ENCODE measurements at places on chromosomes 11 and 22.
A peak's percentile ranks its signal among the peaks of the same experiment; 100 is the strongest.

DNA sequence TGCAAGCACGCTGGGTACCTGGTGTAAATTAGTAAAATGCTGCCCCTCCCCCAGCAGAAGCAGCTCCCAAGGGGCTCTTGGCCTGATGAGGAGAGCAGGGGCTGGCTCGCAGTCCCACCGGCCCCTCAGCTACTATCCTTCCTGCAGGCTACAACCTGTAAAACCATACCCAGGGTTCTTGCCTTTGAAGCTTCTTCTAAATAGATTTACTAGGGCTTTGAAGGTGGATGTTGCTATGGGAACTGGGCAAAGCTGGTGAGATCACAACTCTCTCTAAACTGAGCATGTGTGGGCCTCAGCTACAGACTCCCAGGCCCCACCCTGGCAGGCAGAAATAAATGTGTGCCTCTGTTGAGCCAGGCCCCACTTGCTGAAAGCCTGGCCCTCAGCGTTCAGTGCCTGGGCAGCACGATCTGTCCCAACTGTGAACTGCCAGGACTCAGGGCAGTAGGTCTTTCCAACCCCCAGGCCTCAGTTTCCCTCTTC lies 18.5 kb downstream of the CD5 start:
- no peak for DNase-seq

GRCh38 chr11:7275133-7275532 lies 23.4 kb downstream of the SYT9 start:
- no peak for DNase-seq

DNA sequence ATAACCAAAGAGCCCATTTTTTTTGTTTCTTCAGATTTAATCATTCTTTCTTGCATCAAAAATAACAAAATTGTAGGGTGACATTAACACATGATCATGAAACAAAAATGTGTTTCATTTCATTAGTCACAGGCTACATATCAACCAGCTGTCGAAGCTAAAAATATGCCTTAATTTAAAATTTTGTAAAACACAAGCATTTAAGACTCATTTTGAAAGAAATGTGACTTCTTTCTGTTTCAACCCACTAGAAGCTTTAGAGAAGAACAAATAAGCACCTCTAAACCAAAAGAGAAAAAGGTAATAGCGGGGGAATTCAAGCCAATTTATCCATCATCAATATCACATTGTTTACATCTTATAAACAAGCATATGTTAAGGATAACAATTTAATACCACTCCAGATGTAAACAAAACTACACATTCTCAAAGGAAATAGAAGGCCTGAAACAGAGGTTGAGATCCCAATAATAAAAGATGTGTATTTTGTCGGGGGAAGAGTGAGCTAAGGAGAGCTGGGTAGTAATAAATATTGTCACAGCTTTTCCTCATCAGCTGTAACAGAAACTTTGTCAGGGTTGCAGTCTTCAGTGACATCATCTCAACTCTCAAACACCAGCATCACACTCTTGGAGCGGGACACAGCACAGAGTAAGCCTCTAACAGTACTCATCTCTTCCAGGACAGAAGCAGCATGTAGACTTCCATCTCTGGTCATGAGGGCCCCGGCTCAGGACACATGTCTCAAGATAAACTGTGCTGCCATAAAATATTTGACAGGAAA lies 42.0 kb downstream of the ALG9 start:
- DNase-seq = no peak

DNA sequence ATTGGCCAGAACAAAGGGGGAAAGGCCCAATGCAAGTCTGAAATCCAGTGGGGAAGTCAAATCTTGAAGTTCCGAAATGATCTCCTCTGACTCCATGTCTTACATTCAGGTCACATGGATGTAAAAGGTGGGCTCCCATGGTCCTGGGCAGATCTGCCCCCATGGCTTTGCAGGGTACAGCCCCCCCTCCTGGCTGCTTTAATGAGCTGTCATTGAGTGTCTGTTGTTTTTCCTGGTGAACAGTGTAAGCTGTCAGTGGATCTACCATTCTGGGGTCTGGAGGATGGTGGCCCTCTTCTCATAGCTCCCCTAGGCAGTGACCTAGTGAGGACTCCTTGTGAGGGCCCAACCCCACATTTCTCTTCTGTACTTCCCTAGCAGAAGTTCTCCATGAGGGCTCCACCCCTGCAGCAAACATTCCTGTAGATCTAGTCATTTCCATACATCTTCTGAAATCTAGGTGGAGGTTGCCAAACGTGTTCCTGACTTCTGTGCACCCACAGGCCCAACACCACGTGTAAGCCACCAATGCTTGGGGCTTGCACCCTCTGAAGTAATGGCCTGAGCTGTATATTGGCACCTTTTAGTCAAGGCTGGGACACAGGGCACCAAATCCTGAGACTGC lies 9.3 kb downstream of the CARD18 start:
- no peak for DNase-seq

DNA sequence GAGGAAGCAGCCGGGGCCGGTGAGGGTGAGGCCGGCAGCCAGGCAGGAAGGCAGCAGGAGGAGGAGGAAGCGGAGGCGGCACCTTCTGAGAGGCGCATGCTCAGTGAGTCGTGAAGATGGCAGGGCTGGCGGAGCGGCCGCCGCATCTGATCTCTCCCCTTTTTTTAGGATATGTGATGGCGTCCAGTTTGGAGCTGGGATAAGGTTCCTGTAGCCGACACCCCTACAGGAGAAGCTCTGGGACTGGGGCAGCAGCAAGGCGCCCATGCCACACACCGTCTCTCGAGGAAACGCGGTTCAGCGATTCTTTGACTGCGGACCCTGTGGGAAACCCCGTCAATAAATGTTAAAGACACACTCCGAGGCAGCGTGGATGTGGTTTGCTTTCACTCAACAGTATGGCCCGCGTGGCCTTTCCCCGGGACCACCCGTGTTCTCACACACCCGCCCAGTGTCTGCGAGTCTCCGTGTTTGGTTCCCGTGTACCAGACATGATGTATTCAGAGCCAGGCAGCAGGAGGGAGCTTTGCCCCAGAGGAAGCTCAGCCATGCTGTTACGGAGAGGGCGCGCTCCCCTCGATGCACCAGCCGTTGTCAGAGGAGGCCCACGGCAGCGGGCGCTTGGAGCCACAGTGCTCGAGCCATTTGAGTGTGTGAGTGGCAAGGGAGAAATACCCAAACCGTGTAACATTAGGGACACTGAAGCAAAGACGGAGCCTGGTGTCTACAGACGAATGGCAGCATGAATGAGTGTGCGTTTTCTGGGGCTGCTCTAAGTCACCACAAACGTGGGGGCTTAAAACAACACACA lies 27.7 kb upstream of the PARVB start:
- no peak for DNase-seq

- DNase-seq = no peak
These were observed 659.4 kb downstream of the TBC1D22A start for GRCh38 chr22:47421846-47422245.

DNA sequence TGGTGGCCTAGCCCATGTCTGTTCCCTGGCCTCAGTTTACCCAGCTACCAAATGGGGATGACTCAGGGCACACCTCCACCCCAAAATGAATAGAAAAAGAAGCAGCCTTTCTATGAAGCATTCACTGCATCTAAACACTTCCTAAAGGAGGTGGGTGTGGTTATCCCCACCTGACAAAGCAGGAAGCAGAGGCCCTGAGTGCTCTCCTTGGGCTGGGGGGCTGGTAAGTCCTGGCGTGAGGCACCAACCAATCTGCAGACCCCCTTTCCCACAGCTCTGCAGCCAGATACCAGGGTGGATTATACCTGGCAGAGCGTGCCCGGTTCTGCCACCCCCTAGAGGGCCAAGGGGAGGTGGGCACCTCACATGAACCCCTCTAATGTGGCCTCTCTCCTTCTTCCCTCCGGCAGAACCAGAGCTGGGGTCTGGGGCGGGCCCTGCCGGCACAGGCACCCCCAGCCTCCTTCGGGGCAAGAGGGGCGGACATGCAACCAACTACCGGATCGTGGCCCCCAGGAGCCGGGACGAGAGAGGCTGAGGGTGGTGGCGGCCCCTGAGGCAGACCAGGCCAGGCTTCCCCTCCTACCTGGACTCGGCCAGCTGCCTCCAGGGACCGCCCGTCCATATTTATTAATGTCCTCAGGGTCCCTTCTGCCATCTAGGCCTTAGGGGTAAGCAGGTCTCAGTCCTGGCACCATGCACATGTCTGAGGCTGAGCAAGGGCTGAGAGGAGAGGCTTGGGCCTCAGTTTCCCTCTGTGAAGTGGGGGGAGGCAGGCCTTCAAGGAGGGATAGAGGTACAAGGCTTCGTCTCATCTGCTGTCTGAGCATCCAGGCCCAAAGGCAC lies 9.2 kb downstream of the RHBDD3 start:
- no peak for DNase-seq

GRCh38 chr22:49330421-49331222 lies 497.1 kb downstream of the BRD1 start:
- no peak for DNase-seq

GRCh38 chr11:85800595-85801342 lies 10.2 kb downstream of the SYTL2 start:
- no peak for DNase-seq

DNA sequence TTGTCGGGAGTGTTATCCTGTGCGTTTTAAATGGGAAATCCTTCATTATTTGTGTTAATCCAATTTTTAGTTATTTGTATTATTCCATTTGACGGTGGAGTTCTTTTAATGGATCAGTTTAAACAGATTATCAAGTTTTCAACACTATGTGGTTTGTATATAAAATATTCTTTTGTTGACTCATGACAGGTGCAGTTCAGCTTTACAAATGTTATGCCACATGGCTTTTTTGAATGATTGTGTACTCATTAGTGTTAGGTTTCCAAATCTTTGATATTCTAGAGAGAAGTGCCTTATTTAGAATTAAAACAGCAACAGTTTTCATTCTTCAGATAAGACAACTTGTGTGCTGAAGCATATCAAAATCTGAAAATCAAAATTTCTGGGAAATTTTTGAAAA lies 2.4 kb downstream of the JAM3 start:
- peak; percentile 30 for DNase-seq

DNA sequence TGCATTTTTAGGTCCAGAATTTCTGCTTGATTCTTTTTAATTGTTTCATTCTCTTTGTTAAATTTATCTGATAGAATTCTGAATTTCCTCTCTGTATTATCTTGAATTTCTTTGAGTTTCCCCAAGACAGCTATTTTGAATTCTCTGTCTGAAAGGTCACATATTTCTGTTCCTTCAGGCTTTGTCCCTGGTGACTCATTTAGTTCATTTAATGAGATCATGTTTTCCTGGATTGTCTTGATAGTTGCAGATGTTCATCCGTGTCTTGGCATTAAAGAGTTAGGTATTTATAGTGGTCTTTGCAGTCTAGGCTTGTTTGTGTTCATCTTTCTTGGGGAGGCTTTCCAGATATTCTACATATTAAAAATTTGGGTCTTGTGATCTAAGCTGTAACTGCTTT lies 694.8 kb upstream of the CCDC179 start:
- no peak for DNase-seq

DNA sequence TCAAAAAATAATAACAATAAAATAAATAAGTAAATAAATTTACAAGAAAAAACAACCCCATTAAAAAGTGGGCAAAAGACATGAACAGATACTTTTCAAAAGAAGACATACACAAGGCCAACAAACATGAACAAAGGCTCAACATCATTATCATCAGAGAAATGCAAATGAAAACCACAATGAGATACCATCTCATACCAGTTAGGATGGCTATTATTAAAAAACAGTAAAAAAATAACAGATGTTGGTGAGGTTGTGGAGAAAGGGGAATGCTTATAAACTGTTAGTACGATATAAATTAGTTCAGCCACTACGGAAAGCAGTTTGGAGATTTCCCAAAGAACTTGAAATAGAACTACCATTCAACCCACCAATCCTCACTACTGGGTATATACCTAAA lies 44.6 kb downstream of the PRCP start:
- DNase-seq = no peak

- DNase-seq = no peak
These were observed 105.0 kb upstream of the SESN3 start for GRCh38 chr11:95335989-95336388.

DNA sequence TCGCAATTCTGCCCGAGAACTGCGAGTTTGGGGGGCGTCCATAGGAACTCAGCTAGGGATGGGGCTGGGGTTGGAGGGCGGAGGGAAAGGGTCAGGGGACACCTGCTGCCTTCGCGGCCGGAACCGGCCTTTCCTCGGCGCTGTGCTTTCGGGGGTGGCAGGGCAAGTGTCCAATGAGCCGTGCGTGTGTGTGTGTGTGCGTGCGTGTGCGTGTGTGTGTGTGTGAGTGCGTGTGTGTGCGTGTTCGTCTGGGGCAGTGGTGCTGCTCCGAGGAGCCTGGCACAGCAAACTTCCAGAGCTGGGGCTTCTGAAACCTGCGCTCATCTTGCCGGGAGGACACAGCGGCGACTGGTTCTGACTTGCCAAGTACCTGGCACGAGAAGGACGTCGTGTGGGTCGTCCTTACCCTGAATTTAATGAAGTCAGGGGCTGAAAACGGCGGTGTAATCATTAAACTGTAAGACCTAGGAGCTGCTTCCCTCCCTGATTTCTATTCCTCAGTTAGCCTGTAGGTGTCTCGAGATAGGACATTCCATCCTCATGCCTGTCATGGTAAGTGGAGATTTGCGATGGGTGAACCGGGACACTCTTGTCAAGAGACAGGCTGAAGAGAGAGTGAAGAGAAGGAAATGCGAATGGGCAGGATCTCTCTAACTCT lies 27.0 kb upstream of the AMOTL1 start:
- DNase-seq = peak; percentile 57

DNA sequence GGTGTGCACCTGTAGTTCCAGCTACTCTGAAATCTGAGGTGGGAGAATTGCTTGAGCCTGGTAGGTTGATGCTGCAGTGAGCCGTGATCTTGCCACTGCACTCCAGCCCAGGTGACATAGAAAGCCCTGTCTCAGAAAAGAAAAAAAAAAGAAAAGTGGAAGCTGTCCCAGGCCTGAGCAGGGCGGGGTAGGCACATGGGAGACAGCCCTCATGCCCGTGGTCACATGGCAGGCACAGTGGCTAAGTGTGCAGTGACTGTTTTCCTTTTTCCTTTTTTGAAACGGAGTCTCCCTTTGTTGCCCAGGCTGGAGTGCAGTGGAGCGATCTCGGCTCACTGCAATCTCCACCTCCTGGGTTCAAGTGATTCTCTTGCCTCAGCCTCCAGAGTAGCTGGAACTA lies 7.8 kb downstream of the OTUB1 start:
- DNase-seq = no peak

- DNase-seq = no peak
These were observed 39.4 kb downstream of the GNB1L start for GRCh38 chr22:19815093-19815822.

- DNase-seq = no peak
These were observed 10.8 kb downstream of the LIF start for GRCh38 chr22:30235687-30236170.

Data from pons (tissue), 1 donor.